ENCODE measurements at places on chromosomes 5 and 9. TPM values are rescaled to one million over a fixed set of nuclear protein-coding genes. Genes with fewer than 3 reads are reported as not detected.

The ORM2 gene
- total RNA-seq = not detected

The SHC3 gene
- total RNA-seq = not detected

The PRDM9 gene
- total RNA-seq = not detected

- no peak for DNase-seq
Measured at GRCh38 chr9:110207071-110207641, 803 bp downstream of the C9orf152 start.

GRCh38 chr5:126884269-126884819 is 107.4 kb downstream of the LMNB1 start:
- DNase-seq = no peak

DNA sequence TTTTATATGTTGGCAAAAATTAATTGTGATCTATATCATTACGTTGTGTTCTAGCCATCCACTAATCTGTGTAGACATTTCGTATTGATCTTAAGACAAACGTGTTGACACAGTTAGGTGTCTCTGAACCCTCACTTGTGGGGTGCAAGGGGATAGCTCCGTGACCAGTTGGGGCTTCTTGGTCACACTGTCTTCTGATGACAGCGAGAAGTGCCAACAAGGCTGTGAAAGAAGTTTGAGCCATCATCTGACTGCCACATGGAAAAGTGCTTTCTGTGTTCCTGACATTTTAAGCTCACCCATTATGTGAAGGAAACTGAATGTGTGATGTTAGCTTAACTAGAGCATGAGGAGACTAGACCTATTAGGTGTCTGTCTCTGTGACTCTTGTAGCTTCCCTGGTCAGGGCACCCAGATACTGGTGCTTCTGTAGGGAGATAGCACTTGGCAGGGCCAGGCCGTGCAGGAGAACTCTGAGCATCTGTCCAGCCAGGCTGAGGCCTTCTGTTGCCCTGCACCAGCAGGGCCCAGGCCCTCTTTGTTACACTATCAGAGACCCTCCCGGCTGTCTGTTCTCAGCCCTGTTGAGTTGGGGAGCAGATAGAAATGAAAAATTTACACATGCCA is 52.8 kb upstream of the PHF2 start:
- no peak for DNase-seq

DNA sequence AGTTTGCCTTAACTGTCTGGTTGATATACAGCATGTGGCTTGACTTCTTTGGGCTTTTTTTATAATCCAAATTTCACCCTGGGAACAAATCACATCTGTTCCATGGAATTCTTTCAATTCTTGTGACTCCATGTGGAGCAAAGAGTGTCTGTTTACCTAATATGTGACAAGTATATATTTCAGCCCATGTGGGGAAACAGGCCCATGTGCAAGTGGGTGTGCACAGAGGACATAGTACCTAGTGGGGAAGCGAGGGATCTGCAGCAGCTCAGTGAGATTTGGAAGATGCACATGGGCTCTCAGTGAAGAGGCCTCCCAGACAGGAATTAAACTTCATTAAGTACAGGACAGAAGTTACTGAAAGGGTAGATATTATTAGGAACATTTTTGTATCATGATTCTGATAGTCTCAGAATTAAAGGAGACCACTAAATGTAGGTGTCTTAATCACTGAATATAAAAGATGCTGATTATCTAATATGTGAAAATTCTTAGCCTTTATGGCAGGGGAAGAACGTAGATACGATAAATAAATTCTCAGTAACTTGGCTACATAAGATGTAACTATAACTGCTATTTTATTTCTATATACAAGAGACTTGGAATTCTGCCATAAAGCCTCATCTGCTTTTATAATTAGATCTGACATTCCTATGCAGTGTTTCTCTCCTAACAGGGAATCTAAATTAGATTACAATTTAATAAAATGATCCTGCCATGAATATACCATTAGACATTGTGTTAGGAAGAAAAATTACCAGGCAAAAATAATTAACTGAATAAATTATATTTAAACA is 181.2 kb downstream of the SLC12A2 start:
- DNase-seq = no peak

- no peak for DNase-seq
Measured at GRCh38 chr5:162052676-162053075, 14.9 kb upstream of the GABRG2 start.

DNA sequence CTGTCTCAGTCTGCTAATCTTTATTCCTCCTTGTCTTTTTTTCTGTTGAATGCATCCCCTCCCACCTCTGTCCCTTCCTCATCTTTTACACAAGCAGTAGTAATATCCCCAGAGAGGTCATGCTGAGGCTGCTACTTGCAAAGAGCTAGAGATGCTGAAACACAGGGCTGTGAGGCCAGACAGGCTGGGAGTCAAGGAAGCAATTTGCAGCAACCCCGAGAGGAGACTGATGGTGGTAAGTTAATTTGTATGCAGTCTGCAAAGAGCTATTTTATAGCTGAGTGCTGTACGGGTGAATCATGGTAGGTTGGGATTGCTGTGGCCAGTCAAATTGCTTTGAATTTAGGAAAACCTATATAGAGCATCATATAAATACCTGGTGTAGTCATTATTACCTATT is 90.2 kb upstream of the SLC24A2 start:
- no peak for DNase-seq

- no peak for DNase-seq
Measured at GRCh38 chr9:74589576-74589975, 92.4 kb downstream of the RORB start.
